T-helper 22 cell (primary cell): ENCODE measurements at places on chromosomes 13 and 19.

DNA sequence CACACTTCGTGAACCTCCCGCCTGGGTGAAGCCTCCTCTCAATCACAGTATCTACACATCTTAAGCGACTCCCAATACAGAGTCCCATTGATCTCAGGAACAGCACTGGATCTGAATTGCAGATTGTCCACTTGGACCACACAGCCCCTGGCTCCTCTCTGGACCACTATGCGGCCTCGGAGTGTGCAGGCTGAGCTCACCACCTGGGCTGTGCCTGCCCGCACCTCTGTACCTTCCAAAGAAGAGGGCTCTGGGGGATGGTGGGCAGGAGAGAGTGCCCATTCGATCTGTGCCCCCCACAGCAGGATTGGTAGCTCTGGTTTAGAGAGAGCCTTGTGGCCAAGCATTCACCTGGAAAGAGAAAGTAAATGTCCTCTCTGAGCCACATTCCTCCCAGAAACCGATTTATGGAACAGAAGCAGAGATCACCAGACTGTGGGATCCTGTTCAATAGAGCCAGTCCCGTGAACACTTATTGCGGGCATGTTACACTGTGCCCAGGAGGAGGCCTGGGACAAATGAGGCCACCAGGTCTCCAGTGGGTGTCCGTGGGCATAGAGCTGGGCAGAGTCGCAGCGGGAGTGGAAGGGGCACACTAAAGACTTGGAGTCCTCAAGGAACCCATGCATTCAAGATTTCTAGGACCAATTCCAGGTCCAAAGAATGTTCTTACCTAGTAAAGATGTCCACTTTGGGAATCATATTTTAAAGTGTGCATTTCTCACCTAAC, 141.6 kb upstream of the SOX1 start:
- DNase-seq, result no peak

DNA sequence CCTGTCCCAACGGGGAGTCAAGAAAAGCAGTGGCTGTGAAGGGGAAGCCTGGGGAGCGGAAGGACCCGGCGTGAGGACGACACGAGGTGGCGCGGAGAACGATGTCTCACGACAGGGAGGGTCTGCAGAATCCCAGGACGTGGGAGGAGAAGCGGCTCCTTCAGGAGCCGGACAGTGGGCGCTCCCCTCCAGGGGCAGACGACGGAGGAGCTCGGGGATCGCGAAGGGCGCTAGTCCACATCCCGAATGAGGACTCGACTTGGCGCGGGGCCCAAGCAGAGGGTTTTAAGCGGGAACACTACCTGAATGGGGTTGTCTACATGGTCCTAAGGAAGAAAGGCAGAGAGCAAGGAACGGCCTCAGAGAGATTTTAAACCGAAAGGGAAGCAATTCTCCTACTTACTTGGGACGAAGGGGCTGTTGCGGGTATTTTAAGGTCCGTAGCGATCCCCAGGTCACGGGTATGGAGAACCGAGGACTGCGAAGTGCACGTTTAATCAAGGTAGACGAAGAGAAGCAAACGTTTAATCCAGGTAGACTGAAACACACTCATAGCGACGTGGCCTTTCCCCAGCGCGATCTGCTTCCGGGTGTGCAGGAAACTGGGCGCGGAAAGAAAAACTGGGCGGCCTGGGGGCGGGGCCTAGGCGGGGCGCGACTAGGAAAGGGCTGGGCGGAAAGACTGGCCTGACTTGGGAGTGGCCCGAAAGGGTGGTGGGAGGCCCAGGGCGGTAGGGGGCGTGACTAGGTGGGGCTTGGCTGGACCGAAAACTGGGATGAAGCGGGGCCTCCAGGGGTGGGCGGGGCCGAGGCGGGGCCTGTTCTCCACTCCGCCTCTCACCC, at the start of gene ZNF841:
Gene ZNF841 (minus strand): TSS at position 594 of the 843 bp plus-strand sequence. CDS start 10,964 bp downstream, outside the sequence.
- peak; percentile 58 for DNase-seq

GRCh38 chr13:45447050-45447661, 17.6 kb upstream of the COG3 start:
- DNase-seq, result no peak

DNA sequence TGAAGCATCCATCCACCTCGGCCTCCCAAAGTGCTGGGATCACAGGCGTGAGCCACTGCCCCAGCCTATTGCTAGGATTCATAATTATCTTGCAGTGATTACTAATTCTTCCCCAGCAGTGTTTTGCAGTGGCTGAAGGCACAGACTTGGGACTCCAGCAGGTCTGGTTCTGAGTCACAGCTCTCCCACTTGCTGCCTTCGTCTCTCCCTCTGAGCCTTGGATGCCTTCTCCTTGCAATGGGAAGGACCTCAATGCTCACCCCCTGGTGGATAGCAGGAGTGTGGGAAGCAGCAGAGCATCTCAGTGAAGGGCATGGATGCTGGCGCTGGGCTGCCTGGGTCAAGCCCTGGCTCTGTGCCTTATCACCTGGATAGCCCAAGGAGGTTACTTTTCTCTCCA, 37.6 kb upstream of the SHKBP1 start:
- no peak for DNase-seq

- DNase-seq, result peak; percentile 46
Observed at GRCh38 chr19:18700501-18701249, 17.2 kb downstream of the CRTC1 start.

GRCh38 chr13:44374348-44374712, 706 bp downstream of the SERP2 start:
- DNase-seq, result no peak

DNA sequence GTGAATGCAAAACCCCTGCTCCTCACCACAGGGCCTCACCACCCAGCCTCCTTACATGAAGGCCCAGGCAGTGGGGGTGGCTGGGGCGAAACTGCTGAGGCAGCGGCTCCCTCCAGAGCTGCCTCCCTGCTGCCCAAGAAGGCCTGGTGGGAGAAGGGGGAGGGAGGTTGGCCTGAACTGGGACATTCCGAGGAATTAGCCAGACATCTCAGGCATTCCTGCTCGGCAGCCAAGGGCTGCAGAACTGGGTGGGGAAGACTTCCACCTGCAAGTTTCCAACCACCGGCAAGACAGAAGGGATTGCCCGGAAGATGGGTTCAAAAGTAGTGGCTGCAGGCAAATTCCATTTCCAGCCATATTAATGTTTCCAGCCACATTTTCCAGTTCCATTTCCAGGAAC, 2.3 kb upstream of the PSPN start:
- no peak for DNase-seq

DNA sequence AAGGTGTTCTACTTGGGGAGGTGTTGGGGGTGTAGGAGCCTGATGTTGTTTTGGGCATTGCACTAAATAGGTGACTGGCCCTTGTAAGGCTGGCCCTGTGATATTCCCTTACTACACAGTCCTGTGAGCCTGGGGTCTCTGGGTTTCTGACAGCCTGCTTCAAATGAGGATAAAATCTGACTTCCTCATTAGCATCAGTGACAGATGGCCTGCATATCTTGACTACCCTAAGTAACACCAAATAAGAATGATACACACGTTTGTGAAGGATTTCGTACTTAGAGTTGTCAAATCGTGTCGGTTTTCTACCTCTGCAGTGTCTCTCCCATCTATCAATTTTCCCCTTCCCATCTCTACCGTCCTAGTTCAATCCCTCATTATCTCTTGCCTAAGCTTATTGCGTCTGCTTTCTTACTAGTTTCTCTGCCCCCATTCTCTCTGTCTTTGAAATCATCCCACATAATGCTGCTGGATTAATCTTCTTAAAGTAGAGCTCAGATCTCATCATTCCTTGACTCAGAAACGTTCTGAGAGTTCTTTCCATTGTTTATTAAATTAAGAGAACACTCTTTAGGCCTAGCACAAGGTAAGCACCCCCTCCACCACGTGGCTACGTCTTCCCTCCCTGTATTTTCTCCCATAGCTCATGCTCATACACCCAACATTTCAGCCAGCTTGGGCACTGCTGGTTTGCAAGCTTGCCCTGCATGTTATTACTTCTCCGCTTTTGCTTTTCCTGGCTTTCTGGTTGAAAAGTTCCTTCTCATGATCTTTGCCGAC, 26.2 kb upstream of the CNMD start:
- no peak for DNase-seq

DNA sequence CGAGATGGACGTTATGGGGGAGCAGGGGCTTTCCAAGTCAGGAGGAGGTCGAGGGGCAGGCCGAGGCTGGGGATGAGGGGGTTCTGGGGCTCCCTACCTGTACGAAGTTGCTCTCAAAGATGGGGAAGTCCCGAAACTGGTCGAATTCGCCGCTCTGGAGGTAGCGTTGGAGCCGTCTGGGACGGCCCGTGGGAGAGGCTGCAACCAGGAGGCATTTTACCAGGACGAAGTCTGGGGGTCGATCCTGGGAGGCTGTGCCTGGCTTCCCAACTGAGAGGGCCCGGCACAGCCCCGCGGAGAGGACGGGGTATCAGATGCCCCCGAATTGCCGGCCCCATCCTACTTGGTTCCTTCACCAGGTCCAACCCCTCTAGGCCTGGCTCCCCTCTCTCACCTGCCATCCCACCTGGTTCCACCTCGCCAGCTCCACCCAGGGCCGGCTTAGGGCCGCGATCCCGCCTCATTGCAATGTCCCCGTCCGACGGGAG, 527 bp upstream of the EMC10 start:
- no peak for DNase-seq

DNA sequence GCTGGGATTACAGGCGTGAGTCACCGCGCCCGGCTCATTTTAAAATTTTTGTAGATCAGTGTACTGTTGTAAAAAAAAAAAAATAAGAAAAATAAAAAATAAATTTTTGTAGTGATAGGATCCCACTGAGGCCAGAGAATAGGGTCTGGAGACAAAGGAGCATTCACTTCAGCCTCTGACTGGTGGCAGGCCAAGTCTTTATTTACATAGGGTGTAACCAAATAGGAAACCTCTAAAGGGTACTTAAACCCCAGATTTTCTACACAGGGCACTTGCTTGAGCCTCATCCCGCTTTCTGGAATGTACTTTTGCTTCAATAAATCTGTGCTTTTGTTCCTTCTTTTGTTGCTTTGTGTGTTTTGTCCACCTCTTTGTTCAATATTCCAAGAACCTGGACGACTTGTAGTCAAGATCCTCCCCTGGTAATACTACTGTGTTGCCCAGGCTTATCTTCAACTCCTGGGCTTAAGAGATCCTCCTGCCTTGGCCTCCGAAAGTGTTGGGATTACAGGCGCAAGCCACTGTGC, 2.1 kb upstream of the PDCD2L start:
- no peak for DNase-seq

DNA sequence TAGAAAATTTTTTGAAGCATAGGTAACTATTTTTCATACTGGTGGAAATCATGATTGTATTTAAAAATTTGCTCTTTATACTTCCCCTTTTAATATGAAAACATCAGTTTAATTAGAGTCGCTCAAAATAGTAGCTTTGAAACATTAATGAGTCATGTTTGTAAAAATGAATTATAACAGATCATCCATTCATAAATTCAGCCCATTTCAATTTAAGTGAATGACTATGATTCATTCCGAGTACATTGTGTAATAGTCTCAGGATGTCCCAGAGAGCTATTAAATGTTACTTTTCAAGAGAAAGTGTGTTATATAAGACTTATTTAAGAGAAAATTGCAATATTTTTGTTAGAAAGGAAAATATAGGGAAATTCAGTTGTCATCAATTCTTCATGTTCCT, 111.0 kb downstream of the FNDC3A start:
- DNase-seq, result no peak

- no peak for DNase-seq
Observed at GRCh38 chr13:110826861-110827672, 87.8 kb downstream of the ANKRD10 start.

DNA sequence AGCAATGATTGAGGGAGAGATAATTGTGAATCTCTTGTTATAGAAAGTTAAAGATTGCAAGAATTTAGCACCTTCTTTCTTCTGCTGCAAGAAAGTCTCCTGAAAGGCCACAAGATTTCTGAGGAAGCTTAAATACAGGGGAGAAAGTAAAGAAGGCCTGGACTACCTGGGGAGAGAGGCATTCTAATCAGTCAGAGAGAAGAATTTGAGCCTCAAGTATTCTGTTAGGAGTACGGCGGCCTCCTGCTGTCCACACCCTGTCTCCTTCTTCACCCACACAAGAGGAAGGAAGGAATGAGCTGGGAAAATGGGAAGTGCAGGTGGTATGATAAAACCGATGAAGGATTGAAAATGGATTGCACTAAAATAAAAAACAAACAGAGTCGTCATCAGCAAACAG, 474.7 kb downstream of the DIAPH3 start:
- no peak for DNase-seq

- DNase-seq, result peak; percentile 26
Observed at GRCh38 chr19:49588365-49589122, 2.4 kb upstream of the PRR12 start.

- DNase-seq, result no peak
Observed at GRCh38 chr13:60689571-60689970, 292.6 kb downstream of the TDRD3 start.

DNA sequence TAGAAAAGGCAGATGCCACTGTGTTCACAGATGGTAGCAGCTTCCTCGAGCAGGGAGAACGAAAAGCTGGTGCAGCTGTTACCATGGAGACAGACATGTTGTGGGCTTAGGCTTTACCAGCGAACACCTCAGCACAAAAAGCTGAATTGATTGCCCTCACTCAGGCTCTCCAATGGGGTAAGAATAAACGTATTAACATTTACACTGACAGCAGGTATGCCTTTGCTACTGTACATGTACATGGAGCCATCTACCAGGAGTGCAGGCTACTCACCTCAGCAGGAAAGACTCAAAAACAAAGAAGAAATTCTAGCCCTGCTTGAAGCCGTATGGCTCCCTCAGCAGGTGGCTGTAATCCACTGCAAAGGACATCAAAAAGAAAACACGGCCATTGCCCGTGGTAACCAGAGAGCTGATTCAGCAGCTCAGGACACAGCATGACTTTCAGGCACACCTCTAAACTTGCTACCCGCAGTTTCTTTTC, 197.7 kb downstream of the ZNF737 start:
- no peak for DNase-seq

DNA sequence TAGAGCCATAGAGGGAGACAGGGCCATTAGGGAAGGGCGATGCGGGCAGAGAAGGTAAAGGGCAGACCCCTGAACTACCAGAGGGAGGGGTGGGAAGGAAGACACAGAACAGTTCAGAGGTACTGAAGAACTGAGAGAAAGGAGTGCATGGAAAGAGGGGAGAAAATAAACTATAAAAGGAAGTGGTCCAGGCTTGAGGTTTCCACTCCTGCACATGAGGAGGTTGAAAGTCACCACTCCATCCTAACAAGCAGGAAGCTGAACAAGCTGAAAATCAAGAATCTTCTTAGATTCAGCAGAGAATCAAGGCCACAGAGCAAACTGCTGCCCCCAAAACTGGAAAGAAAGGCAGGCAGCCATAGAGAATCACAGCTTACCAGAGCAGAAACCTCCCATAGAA, 45.1 kb downstream of the MIPEP start:
- no peak for DNase-seq

DNA sequence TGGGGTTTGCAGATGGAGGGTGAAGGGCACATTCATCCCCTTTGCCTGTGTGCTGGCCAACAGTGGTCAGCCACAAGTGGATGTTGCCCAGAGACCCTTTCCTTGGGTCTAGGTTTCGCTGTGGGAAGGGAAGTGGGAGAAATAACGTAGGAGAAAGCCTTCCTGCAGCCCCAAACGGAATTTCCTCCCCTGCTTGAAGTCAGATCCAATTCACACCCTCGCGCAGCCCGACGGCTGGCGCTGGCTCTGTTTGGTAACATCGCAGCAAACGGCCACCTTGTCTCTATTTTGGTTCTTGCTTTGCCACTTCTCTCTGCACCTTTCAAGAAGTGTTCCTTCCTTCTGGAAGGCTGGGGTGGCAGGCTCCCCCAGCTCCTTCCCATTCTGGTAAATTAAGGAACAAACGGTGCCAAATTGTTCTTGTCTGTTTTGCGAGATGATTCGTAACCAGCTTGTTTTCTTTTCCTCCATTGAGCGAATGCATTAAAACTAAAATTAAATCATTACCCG, 45.4 kb downstream of the CHST8 start:
- DNase-seq, result no peak
